Muscle of arm (tissue), 14 donors: ENCODE measurements at places on chromosomes 7 and 10. TPM values are rescaled to one million over a fixed set of nuclear protein-coding genes. Genes with fewer than 3 reads are reported as not detected.

DNA sequence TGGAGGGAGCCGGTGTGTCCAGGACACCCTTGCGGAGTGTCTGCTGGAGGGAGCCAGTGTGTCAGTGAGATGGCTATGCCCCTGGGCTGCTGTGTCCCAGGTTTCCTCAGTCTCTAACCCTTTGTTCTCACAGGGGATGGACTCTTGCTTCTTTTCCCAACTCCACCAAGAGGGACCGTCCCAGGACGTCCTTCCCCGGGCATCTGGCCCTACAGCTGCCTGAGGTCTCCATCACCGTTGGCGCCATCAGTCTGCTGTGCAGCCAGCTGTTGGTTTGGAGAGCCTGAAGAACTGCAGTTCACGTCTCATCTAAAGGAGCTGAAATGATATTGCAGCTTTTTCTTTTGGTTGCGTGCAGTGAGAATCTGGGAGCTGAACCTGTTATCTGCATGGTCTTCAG, 136.2 kb downstream of the VIPR2 start:
- no peak for DNase-seq

KCND2 gene
- polyA plus RNA-seq = 0.79 TPM

GIMAP1 gene
- polyA plus RNA-seq = 3.6 TPM

- no peak for DNase-seq
These were observed 18.0 kb upstream of the DLG5 start for GRCh38 chr10:77944519-77944918.

GAD2 gene
- not detected for polyA plus RNA-seq

DNA sequence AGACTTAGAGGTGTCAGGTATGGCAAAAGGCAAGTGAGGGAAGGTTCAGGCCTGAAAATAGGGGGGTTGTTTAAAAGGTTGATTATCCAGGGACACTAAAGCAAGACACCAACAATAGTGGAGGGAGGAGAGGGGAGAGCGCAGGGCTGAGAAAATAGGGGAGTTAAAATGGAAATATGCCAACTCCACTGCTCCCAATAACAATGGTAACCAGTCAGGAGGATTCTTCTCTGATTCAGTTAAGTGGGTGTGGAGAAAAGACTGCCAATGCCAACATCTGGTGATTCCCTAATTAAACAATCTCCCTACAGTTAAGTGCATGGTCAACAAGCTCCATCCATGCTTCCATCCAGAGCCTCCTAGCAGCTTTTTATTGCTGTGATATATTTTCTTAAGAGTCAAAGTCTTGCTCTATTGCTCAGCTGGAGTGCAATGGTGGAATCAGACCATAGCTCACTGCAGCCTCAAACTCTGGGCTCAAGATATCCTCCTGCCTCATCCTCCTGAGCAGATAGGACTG, 183.3 kb downstream of the JAZF1 start:
- DNase-seq = no peak

ANKRD22 gene
- 1.2 TPM for polyA plus RNA-seq

GRCh38 chr10:5611899-5612680, 54.3 kb downstream of the ASB13 start:
- DNase-seq = no peak

DNA sequence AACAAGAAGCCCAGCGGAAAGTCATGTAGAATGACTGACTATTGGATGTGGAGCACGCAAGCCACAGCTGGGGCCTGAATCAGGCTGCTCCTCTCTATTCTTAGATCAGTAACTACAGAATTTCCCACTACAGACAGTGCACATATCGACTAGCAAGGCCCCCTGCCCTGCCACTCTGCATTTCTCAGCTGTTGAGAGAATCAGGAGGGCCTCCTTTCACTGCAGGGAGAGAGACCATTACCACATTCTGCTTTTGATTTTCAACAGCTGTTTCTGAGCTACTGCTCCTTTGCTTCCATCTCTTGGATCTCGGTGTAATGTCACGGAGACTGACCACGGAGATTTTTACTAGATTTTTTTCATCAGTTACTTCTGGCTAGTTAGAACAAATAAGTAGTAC, 73.8 kb downstream of the PON1 start:
- DNase-seq = no peak

GRCh38 chr7:38368191-38368605, 94.8 kb upstream of the TARP start:
- peak; percentile 30 for DNase-seq

IDI2 gene
- not detected for polyA plus RNA-seq

GRCh38 chr10:34730726-34731125, 84.4 kb downstream of the PARD3 start:
- DNase-seq = no peak

HOXA6 gene
- polyA plus RNA-seq = 8.9 TPM

CYP2W1 gene
- 134 TPM for polyA plus RNA-seq

DNA sequence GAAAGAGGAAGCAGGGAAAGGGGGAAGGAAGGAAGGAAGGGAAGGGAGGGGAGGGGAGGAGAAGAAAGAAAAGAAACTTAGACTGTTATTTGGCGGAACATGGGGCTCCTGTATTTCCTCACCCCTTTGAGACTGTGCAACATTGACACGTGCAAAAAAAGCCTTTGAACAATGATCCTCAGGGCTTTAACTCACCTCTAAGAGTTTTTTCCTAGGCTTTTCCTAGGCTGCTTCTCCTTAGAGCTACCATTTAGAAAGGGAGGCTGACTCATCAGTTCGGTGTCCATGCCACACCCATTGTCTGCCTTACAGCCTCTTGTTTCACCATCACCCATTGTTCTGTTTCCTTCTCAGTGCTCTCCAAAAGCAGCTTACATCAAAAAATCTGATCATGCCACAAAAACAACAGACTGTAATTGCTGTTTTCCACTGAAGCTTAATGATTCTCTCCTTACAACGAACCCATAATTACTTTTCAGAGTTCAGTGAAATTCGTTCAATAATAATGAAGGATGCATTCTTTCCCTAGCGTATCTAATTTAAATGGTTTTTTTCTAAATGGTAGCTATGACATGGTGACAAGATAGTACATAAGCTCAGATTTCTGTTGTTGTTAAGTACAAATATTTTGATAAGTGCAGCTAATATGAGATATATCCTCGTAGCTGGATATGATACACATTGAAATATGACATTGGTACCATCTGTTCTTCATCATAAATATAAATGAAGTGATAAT, 90.8 kb downstream of the PRLHR start:
- no peak for DNase-seq

DNA sequence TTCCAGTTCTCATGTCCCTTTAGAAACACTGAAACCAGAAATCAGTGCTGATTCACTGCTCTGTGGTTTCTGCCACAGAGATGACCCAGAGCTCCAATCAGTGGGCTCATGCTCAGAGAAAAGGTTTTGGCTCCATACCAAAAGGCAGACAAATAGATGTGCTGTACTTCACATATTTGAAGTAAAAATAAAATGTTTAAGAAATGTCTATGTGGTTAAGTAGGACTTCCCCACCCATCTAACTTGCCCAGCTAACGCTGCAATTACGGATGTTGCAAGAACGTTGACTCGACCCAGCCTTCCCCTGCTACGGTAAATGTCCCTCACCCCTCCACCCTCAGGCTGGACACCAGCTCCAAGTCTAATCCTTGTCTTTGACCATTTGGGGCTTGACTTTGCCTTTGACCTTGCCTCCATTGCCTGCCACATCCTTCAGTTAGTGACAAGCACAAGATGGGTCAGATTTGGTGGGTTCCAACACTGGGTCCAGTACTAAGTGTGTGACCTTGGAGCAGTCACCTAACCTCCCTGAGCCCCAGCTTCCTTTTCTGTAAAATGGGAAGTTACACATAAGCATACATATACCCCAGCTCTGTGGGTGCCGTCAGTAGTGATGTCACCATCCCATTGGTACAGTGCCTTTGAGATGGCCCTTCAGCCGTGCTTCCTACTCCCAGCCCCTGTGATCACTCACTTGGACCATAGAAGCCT, 95.8 kb downstream of the CHST15 start:
- DNase-seq = no peak
